ENCODE measurements at places on chromosomes 3 and 15.
A peak's percentile ranks its signal among the peaks of the same experiment; 100 is the strongest.

DNA sequence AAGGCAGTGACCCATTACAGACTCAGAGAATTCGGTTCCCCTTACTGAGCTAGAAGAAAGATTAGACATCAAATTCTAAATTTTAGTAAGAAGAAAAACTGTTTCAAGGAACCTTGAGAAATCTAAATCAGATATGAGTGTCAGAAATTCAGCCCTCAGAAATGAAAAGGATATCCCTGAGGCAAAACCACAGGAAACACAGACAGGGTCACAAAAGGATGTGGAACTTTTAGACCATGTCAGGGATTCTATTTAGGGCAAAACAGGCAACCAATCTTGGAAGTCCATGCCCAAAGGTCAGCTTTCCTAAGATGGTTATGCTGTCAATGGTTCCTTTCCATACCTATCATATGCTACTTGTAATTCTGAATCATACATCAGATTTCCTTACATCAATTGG is 31.6 kb downstream of the SHOX2 start:
- no peak for DNase-seq

DNA sequence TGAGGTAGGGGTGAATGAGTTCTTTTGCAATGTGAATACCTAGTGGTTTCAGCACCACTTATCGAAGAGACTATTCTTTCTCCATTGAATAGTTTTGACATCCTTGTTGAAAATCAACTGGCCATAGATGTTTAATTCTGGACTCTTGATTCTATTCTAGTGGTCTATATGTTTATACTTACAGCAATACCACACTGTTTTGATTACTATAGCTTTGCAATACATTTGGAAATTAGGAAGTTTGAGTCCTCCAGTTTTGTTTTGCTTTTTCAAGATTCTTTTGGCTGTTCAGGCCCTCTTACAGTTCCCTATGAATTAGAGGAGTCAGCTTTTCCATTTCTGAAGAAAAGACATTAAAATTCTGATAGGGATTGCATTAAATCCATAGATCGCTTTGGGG is 30.1 kb downstream of the MAP1A start:
- no peak for DNase-seq

DNA sequence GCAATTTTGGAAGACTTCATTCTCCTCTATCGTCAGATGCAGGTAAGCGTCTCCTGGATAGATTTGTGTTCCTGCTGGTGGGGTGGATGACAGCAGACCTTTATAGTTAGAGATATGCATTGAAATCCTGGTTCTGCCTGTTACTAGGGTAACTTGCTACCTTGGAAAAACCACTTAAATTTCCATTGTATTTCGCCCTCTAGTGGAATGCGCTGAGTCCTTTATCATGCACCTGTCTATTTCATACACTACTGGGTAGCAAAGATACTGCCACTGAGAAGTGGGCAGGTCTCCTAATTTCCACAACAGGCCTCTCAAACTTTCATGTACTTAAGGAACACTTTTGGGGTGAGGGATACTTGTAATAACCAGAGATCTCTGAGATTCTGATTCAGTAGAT is 209.5 kb upstream of the SUCLG2 start:
- DNase-seq, result no peak

- no peak for DNase-seq
Observed at GRCh38 chr15:26394801-26395200, 378.1 kb downstream of the GABRB3 start.

GRCh38 chr3:71485896-71486295 is 97.6 kb downstream of the FOXP1 start:
- DNase-seq, result no peak

- DNase-seq, result peak; percentile 67
Observed at GRCh38 chr3:128426128-128426921, 40.4 kb downstream of the DNAJB8 start.

GRCh38 chr3:141129541-141130011 is 78.4 kb downstream of the SPSB4 start:
- no peak for DNase-seq

GRCh38 chr3:47504113-47504512 is 9.4 kb downstream of the ELP6 start:
- no peak for DNase-seq

GRCh38 chr3:104286645-104287044 is 1080.1 kb upstream of the ALCAM start:
- DNase-seq, result no peak

DNA sequence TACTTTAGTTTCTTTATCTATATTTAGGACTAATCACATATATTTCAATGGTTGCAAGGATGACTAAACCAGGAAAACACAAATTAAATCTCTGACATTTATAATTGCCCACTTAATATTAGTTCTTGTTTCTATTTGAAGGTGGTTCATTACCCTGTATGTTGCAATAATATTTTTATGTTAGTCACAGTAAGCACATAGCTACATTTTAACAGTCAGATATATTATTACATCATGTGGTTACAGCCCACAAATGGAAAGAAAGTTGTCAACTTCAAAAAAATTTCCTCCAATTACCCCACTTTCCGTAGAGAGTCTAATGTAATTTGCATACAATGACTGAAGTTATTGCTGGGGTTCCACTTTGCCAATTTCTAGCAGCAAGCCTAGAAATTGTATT is 114.6 kb downstream of the TUSC7 start:
- DNase-seq, result no peak

- DNase-seq, result no peak
Observed at GRCh38 chr3:180040966-180041365, 4.2 kb upstream of the PEX5L start.

DNA sequence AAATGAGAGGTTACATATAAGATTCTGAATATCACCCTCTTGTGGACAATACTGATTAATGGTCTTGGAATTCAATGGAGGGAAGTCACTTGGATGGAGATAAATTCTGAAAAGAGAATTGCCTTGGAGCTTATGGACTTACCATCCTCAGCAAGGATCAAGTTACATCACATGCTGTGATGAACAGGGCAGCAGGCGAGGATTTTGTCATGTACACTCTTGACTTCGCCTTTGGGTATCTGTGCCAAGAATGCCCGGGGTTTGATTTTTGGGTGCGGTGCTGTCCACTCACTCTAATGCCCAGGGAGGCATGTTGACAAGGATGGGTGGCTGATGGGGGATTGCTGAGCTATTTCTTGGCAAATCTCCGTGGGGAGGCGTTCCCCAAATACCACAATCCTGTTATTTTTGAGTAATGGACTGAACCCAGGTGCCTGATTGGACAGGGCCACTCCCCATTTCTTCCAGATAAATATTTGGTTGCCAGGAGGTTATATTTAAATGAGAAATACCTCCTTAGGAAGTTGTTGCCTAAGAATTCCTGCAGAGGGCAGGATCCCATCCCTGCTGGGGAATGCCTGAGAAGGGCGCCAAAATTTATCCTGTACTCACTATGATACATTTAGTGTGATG is 96.3 kb downstream of the TPRG1 start:
- no peak for DNase-seq

DNA sequence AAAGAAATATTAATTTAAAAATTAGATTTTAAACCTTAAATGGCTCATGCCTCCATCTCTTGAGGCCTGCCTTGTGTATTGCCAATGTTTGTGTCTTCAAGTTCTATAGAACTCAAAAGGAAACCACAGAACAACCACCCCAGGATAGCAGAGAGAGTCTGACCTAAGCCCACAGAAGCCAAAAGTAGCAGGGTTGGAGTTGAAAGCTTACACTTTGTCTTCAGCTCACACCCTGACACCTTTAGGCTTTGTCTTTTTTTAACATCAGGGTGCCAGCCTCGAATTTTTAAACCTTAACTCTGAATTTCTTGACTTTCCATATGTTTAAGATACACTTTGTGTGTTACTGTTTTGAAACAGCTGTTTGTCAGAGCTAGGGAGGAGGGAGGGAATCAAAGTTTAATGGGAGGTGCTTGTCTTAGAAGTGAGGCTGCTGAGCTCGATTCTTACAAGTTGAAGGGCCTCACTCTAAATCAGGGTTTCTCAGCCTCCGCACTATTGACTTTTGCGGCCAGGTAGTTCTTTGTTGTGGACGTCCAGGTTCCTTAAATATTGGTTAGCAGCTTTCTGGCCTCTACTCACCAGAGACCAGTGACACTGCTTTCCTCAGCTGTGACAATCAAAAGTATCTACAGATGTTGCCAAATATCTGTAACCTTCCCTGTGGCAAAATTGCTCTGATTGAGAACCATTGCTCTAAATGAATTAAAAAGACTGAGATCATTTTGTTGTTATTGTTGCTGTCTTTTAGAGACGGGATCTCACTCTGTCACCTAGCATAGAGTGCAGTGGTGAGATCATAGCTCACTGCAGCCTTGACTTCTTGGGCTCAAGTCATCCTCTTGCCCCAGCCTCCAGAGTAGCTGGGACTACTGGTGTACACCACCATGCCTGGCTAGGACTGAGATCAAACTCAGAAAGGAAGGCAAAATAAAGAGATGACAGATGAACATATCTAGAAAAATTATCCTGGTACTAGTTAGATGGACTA is 139.2 kb upstream of the EOMES start:
- peak; percentile 54 for DNase-seq

GRCh38 chr3:64349551-64349950 is 124.3 kb upstream of the PRICKLE2 start:
- no peak for DNase-seq

DNA sequence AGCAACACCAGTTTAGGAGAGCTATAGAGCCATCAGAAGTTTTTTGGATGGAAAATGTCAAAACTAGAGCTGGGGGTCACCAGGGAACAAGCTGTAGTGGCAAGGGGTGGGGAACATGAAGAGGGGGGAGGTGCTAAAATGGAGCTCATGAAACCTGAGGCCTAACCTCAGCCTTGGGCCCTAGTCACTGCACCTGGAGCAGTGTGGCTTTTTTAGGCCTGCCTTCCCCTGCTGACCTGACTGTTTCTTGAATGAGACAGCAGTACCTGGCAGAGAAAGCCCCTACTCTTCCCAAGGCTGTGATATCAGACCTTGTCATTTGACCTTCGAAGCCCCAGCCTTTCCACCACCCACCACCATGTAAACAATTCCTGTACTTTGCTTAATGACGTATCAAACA is 383.5 kb downstream of the EPHB1 start:
- no peak for DNase-seq

- DNase-seq, result no peak
Observed at GRCh38 chr3:127820221-127820825, 2.0 kb downstream of the MGLL start.

DNA sequence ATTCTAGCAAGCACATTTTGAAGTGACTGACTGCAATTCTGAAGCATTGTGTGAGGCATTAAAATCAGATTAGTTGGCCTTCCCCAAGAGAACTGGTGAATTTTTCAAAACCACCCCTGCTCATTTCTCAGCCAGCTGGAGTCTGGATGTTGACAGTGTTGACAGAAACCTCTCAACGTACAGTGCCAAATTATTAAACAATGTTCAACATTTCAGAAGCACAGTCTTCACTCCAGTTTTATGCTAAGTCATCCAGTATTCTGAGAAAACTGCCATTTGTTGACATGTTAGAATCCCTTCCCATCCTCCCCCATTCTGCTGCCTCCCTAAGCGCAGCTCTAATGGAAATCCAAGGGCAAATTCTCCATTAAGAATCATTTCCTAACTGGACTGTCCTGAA is 369.3 kb upstream of the TRIM42 start:
- no peak for DNase-seq

GRCh38 chr15:89858661-89859458 is 34.9 kb downstream of the AP3S2 start:
- no peak for DNase-seq

DNA sequence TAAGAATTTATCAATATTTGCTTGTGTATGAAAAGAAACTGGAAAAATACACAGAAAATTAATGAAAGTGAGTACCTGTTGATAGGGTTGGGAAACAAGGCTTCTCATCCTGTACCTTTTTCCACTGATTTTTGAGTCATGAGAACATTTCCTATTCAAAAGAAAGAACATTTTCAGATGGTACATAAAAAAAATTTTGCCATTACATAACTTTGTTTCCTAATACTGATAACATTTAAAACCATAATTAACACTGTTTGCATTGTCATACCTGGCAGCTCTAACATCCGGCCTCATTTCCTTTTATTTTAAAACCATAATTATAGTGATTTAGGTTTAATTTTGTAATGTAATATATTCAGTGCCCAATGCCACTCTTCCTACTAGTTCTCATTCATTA is 11.7 kb downstream of the NKTR start:
- no peak for DNase-seq

DNA sequence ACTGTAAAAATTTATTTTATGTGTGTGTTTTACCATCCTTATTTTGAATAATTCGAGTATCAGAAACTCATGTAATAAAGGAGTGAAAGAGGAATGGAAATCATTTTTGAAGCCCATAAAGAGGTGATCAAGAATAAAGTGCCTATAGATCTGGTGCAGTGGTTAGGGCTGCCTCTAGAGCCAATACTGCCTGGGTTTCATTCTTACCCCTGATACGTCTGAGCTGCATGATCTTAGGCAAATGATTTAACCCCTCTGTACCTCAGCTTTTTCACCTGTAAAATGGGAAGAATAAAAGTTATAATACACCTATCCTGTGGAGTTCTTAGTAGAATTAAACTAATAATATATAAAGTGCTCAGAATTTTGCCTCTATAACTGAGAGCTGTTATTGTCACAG is 30.4 kb downstream of the EFHB start:
- DNase-seq, result no peak

DNA sequence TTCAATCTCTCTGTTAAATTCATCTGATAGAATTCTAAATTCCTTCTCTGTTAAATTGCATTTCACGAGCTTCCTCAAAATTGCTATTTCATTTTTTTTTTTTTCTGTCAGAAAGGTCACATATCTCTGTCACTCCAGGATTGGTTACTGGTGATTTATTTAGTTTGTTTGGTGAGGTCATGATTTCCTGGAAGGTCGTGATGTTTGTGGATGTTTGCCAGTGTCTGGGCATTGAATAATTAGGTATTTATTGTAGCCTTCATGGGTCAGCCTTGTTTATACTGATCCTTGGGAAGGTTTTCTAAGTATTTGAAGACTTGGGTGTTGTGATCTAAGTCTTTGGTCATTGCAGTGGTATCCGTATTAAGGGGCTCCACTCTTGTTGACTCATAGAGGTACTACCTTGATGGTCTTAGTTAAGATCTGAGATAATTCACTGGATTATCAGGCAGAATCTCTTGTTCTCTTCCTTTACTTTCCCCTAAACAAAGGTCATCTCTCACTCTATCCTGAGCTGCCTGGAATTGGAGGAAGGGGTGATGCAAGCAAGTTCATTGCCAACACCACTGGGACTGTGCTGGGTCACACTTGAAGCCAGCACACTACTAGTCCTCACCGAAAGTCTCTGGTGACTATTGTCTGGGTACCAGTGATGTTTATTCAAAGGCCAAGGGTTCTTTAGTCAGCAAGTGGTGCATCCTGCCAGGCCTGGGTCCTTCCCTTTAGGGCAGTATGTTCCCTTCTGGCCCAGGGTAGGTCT is 231.1 kb downstream of the GBE1 start:
- no peak for DNase-seq

DNA sequence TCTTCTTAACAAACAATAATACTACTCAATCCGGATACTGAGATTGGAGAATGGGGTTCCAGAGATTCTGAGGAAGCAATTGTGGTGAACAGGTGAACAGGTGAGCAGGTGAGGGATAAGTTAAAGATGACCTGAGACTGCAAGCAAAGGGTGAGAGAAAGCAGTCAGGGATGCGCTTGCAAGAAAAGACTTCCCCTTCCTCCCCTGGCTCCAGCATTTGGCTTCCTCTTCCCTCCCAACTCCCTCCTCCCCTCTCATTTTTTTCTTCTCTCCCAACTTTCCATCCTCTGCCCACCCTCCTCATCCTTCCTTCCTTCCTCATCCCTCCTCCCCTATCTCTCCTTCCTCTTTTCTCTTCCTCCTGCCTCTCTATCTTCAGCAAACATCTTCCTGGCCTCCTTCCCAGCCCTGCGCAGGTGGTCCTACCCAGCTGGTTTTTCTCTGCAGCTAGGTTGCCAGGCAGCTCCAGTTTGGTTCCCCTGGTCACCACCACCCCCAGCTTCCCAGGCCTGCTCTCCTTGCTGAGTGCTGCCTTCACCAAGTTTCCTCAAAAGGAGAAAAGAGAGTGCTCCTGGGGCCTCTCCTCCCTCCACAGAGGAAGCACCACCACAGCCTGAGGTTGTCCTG is 10.4 kb upstream of the VIPR1 start:
- DNase-seq, result no peak

All from naive thymus-derived CD8-positive, alpha-beta T cell (primary cell).